Activated T-helper 1 cell treated with Interleukin-2 at 50 U/mL for 16 hours (primary cell): ENCODE measurements at places on chromosomes 1 and 21.
A peak's percentile ranks its signal among the peaks of the same experiment; 100 is the strongest.

DNA sequence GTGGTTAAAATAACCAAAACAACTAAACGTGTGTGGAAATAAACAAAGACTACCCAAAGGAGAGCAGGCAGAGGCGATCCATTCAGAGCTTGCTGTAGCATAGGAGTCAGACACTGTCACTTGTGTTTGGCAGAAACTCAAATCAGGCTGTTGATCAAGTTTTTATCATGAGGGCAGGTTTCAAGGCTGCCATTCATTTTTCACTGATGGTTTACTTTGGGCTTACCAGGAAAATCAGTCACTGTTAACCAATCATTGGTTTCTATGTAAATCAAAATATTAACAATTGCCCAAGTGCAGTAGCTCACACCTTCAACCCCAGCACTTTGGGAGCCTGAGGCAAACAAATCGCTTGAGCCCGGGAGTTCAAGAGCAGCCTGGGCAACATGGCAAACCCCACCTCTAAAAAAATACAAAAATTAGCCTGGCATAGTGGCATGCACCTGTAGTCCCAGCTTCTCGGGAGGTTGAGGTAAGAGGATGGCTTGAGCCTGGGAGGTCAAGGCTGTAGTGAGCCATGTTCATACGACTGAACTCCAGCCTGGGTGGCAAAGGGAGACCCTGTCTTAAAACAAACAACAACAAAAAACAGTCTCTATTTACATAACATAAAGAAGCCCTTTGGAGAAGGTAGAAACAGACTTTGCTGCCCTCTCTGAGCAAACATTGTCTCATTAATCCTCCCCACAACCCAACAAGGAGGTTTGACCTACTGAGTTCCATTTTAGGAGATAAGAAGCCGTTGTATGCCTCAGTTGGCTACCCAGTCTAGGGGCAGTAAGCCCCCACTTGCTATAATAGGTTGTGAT is 21.1 kb upstream of the ETS2 start:
- DNase-seq, result no peak

- DNase-seq, result no peak
Observed at GRCh38 chr1:194281376-194281775, 1095.0 kb upstream of the B3GALT2 start.

DNA sequence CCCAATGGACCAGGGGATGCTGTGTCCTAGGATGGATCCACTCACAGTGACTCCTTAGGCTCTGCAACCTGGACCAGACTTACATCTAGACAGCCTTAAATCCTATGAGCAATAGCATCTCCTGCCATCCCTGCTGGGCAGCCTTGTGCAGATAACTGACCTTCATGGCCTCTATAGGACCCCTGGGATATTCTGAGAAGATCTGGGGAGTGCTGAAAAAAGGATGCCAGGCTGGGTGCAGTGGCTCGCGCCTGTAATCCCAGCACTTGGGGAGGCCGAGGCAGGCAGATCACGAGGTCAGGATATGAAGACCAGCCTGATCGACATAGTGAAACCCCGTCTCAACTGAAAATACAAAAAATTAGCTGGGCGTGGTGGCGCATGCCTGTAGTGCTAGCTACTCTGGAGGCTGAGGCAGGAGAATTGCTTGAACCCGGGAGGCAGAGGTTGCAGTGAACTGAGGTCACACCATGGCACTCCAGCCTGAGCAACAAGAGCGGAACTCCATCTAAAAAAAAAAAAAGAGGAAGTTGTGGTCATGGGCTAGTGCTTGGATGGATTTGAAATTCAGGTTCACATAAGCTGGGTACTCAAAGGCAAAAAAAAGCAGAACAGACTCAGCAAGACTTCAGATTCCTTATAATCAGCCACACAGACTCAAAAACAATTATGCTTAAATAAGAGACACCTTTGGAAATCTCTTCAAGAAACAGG is 10.9 kb upstream of the SH2D1B start:
- DNase-seq, result no peak

DNA sequence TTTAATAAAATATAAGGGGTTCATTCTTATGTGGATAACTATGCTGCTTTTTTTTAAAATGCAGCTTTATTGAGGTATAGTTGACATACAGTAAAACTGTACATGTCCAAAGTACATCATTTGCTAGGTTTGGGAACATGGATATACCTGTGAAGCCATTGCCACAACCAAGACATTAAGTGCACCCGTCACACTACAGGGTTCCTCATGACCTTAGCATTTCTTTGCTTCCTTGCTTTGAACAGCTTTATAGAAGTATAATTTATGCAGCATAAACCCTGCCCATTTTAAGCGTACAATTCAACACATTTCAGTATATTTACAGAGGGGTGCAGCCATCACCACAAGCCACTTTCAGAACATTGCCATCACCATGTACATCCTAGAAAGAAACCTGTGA is 26.3 kb downstream of the FHAD1 start:
- no peak for DNase-seq

DNA sequence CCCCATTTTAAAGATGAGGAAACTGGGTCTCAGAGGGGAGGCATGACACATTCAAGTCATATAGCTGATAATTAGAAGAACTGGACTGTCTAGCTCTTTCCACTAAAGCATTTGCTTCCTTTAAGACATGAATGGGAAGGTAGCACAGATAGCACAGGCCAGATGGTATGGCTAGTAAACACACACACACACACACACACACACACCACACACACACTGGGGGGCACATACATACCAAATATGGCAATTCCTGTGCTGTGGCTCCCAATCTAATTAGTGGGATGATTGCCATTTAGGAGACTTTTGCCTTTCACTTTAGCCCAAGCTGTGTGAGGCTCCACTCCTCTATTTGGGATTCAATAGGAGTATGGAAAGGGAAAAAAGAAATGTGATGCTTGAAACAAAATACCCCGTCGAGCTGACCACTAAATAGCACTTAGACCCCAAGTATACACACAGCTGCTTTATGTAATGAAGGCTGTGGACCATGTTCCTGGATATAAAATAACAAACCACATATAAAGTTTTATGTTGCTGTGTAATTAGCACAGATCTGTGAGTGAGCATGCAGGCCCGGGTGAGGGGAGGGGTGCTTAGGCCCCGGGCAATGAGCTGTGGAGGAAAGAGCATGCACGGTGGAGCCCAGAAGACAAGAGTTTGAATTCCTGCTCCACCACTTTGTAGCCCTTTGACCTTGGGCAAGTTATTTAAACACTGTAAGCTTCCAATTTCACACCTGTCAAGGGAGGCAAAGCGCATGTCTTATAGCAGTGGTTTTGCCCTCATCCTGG is 6.8 kb upstream of the TRABD2B start:
- no peak for DNase-seq

- DNase-seq, result no peak
Observed at GRCh38 chr1:2314273-2314802, 77.0 kb downstream of the MORN1 start.

- DNase-seq, result no peak
Observed at GRCh38 chr1:11761988-11762406, at the start of gene C1orf167. Gene C1orf167 (plus strand): TSS chr1:11762193. CDS start chr1:11764401, 2,208 bp downstream.

DNA sequence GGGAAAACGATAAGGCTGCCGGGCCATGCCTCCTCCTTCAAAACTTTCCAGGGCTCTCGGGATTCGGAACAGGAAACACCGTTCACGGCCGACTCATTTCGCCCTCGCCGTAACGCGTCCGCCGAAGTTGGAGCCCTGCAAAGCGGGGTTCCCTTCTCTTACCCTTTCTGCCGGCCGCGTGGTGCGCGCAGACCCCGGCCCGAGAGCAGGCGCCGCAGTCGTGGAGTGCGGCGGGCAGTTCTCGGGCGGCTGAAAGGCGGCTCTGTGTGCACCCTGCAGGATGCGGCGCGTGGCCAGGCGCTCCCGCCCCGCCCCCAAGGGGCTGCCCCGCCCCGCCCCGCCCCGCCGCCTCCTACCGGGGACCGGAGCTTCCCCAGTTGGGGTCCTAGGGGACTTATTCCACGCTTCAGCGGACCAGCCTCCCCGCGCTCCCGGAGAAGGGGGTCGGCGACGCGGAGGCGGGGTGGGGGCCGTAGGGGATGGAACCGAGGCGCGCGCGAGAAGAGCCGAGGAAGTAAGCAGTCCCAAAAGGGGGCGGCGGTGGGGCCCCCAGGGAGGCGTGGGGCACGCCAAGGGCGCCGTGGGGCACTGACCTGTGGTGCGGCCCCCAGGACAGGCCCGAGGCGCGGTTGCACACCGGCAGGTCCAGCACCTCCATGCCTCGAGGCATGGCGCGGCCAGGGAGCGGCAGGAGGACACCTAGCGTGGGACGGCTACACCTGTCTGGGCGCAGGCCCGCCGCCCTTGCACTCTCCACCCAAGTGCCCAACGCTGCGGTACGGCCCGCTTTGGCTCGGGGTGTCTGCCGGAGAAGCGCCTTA is at the start of gene MCOLN2:
Gene MCOLN2, minus strand, starts transcription at position 268 of the 821 bp plus-strand sequence. Its CDS starts 241 bp downstream, at position 27.
- peak; percentile 35 for DNase-seq

- no peak for DNase-seq
Observed at GRCh38 chr1:115426231-115426771, 88.3 kb upstream of the NGF start.

DNA sequence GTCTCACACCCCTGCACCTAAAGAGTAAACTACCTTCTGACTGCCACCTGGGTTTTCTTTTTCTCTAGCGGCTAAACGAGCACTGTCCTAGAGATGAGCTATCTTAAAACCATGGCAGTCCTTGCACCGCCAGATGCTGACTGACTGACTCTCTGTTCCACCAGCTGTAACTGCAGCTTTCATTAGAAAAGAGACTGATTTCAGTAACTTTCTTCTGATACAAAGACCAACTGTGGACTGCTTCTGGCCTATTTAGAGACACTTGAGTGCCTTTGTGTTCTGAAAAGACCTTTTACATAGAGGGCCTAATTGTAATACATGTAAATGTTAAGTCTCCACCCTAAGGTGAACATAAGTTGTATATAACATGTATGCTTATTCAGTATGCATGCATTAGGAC is 152.5 kb downstream of the DISC1 start:
- DNase-seq, result no peak

GRCh38 chr1:64572222-64572900 is 102.4 kb downstream of the CACHD1 start:
- DNase-seq, result no peak

GRCh38 chr1:164739189-164739588 is 180.2 kb downstream of the PBX1 start:
- no peak for DNase-seq

- DNase-seq, result no peak
Observed at GRCh38 chr1:40162753-40163441, 1.7 kb downstream of the RLF start.

DNA sequence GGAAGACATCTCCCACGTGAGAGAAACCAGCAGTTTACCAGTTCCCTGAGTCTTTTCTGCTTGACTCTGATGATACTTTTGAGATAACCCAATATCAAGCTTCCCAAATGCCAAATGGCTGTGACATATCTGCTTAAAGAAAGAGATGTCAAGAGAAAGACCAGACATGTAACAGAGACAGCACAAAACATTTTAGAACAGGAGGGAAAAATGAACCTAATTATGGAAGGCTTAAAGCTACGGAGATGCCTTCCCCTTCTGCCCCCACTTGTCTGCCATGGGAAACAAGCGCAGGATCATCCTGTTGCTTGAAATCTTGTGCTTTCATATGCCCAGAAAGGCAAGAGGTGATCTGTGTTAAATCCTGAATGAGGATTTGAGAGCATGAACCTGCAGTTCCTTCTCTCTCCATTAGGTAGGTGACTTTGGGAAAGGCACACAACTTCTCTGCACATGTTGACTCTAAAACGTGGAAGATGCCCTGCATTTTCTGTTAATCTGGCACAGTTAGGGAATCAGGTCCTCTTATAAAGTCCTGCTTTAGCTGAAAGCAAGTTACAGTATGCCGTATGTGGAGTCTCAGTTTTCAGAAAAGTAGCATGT is 46.7 kb upstream of the MTR start:
- no peak for DNase-seq

DNA sequence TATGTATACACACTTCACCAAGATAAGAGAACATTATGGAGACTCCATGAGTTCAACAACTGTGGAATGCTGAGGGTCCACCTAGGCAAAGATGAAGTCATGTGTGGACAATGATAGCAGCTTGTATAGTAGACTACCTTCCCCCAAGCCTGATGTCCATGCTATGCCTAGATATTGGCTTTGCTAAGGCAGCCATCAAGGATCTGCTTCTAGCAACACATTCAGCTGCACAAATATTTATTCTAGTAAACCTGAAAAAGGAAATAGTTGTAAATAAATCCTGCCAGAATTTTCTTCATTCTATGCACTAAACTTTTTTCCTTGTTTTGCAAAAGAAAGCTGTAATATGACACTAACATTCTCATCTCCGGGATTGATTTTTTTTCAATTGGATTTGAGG is 7.0 kb upstream of the LPAR3 start:
- no peak for DNase-seq

- DNase-seq, result no peak
Observed at GRCh38 chr1:229970714-229971113, 96.3 kb upstream of the GALNT2 start.

- DNase-seq, result no peak
Observed at GRCh38 chr1:10738061-10739058, 58.1 kb downstream of the CASZ1 start.

DNA sequence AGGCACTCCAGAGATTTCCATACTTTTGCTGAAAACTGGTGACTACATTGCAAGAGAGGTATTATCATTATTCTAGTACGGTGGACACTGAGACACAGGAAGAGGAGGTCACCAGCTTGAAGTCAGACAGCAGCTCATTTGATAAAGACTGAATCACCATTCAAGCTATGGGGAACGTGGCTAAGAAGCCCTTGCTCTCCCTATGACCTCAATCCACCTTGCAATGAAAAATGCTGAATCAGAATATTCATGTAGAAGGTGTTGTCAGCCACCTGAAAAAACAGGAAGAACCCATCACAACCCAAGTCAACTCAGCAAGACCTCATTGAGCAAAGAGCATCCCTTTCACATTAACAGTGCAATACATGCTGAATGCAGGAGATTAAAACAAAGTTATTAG is 59.0 kb upstream of the FGGY start:
- DNase-seq, result no peak

- no peak for DNase-seq
Observed at GRCh38 chr1:7508934-7509519, 262.1 kb upstream of the VAMP3 start.

DNA sequence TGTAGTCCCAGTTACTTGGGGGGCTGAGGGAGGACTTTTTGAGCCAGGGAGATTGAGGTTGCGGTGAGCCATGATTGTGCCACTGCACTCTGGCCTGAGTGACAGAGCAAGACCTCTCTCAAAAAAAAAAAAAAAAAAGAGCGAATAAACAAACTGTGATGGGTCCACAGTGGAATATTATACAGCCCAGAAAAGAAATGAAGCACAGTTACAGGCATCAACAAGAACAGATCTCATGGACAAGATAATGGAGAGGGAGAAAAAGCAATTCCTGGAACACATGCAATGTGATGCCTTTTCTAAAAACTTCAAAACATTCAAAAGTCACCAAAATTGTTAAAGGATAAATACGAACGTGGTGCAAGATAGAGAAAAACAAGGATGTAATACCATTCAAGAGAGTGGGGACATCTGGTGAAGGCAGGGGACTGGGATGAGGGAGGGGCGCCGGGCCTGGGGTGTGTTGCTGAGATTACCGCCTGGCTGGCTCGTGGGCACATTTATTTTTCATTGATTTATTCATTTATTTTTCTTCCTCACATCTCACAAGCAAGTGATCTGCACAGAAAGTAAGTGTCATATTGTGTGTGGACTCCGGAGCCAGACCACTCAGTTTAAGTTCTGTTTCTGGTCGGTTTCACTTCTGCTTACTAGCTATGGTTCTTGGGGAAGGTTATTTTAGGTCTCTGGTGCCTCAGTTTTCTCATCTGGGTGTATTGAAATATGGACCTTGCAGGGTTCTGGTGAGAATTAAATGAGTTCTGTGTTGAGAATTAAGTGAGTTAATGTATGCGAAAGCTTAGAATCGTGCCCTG is 30.1 kb downstream of the ABCG1 start:
- no peak for DNase-seq
